ENCODE measurements at places on chromosomes 5 and 9. TPM values are rescaled to one million over a fixed set of nuclear protein-coding genes. Genes with fewer than 3 reads are reported as not detected.

ENTREP1 gene
- 20.7 TPM for total RNA-seq

SH3TC2 gene
- total RNA-seq = 2.2 TPM

IRGM gene
- not detected for total RNA-seq

KIF4B gene
- under 0.01 TPM for total RNA-seq

TRPM6 gene
- 0.52 TPM for total RNA-seq

PCDHB14 gene
- 8.7 TPM for total RNA-seq

TYRP1 gene
- total RNA-seq = not detected

LTC4S gene
- total RNA-seq = 13.2 TPM

GARNL3 gene
- total RNA-seq = 17.9 TPM

FOXD1 gene
- total RNA-seq = 11.4 TPM

SCGB3A2 gene
- not detected for total RNA-seq

TMEM171 gene
- not detected for total RNA-seq

GNA14 gene
- total RNA-seq = 8.1 TPM

IL13 gene
- total RNA-seq = not detected

LRRC19 gene
- not detected for total RNA-seq
